ENCODE measurements at places on chromosomes 3 and 15. TPM values are rescaled to one million over a fixed set of nuclear protein-coding genes. Genes with fewer than 3 reads are reported as not detected.

GRCh38 chr15:69762373-69763148 lies 309.9 kb downstream of the RPLP1 start:
- no peaks in the 10 kb centered on the region for H3K36me3 ChIP-seq
- no peak for DNase-seq
- H3K4me1 ChIP-seq: peaks cover 20% of the 10 kb centered on the region
- H3K27me3 ChIP-seq: no peaks in the 10 kb centered on the region
- H3K27ac ChIP-seq: no peak overlapping the region

DNA sequence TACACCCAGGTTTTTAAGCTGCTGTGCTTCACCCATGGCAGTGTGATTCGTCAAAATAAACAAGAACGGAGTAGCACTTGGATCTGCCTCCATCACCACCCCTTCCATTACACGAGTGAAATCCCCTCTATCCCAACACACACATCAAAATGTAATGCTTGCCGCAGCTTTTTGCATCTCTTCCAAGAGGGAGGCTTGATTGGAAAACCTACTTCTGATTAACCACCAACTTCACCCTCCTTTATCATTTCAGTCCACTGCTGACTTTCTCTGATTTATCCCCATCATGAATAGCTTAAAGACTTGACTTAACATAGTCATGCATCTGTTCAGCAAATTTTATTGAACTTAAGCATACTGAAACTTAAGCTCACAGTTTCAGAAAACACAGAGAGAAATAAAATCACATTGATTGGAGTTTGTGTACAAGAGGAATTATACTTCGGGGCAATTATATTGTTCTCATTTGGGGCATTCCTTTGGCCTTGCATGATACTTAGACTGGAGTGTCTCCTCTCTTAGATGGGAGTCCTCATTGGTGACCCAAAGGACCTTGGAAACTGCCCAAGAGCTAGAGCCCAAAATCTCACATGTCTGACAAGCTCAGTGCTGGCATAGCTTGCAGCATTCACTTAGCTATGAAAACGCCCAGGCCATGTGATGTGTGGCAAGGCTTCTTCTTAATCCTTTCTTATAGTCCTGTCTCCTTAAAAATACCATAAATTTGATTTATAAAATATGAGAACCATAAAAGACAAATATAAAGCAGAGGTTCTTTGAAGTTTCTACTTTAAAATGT lies 124.3 kb upstream of the UMPS start:
- no peaks in the 10 kb centered on the region for H3K27me3 ChIP-seq
- H3K4me3 ChIP-seq: no peak overlapping the region
- no peak overlapping the region for H3K27ac ChIP-seq
- no peaks in the 10 kb centered on the region for H3K36me3 ChIP-seq

- no peaks in the 10 kb centered on the region for H3K4me1 ChIP-seq
- H3K27me3 ChIP-seq: peaks cover 6% of the 10 kb centered on the region
- no peak overlapping the region for H3K27ac ChIP-seq
Measured at GRCh38 chr3:25692341-25692740, 27.6 kb upstream of the TOP2B start.

DNA sequence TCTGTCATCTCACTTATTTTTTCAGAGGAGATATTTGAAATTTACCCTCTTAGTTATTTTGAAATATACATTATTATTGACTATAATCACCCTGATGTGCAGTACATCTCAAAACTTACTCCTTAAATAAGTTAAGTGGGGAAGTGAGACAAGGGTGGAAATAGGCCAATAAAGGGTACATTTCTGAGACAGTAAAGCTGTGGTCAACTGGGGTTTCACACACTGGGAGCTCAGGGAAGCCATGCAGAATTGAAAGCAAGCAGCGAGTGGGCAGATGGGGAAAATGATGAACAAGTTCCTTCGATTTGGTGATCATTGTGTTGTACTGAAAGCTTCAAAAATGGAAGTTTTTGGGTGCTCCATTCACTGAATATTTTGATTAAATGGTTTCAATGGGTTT lies 21.6 kb upstream of the MOBP start:
- no peak overlapping the region for H3K27ac ChIP-seq
- no peaks in the 10 kb centered on the region for H3K36me3 ChIP-seq
- H3K4me1 ChIP-seq: no peaks in the 10 kb centered on the region

DNA sequence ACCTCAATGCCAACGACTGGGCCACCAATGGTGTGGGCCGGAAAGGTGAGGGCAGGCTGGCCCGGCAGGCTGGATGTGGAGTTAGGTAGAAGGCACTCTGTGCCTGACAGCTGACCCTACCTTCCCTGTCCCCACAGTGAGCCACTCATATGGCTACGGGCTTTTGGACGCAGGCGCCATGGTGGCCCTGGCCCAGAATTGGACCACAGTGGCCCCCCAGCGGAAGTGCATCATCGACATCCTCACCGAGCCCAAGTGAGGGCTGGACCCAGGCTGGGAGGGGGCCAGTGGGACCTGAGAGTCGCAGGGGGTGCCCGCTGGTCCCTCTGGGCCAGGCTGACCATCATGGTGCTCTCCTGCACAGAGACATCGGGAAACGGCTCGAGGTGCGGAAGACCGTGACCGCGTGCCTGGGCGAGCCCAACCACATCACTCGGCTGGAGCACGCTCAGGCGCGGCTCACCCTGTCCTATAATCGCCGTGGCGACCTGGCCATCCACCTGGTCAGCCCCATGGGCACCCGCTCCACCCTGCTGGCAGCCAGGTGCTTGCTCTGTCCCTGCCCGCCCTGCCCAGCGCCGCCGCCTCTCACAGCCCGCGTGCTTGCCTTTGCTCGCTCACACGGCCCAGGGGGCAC lies 4.5 kb upstream of the FES start:
- H3K4me1 ChIP-seq: no peaks in the 10 kb centered on the region
- DNase-seq: no peak
- H3K27ac ChIP-seq: no peak overlapping the region
- no peaks in the 10 kb centered on the region for H3K27me3 ChIP-seq

DNA sequence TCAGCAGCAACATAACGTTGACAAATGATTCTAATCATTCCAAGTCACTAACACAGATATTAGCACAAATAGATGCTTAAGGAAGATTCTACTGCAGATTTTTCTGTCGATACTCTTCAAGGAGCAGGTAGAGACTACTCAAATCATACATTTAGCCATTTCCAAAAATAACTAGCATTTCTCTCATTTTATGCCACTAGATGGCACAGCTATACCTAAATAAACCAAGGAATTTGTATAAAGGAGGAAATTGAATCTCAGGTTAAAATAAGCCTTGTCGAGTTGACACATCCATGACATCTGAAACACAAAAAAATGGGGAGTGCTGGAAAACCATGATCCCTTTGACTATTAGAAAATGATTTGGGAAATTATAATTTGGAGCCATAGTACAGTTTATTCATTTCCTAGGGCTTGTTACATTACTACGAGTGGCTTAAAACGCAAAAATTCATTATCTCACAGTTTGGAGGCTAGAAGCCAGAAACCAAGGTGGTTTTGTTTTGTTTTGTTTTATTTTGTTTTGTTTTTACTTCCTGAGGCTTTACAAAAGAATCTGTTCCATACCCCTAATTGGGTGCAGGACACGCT lies 59.5 kb upstream of the STRIT1 start:
- H3K4me3 ChIP-seq: no peak overlapping the region
- H3K27ac ChIP-seq: no peak overlapping the region
- H3K36me3 ChIP-seq: no peaks in the 10 kb centered on the region
- H3K4me1 ChIP-seq: peaks cover 8% of the 10 kb centered on the region
- no peak for DNase-seq
- H3K27me3 ChIP-seq: no peaks in the 10 kb centered on the region

The LTK gene
- 0.16 TPM for total RNA-seq

DNA sequence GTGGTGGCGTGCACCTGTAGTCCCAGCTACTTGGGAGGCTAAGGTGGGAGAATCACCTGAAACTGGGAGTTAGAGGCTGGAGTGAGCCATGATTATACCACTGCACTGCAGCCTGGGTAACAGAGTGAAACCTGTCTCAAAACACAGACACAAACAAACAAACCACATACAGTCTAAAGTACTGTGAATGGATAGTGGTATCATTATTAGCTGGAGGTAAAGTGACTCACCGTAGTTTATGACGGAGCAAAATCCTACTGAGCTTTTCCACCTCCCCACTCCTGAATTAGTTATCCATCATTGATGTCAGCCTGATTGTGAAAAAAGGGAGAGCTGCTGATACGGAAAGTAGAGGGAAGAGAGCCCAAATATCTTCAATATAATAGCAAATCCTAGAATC lies 3.2 kb upstream of the CNOT10 start:
- no peaks in the 10 kb centered on the region for H3K27me3 ChIP-seq
- H3K36me3 ChIP-seq: no peaks in the 10 kb centered on the region
- DNase-seq: no peak
- no peak overlapping the region for H3K27ac ChIP-seq
- peaks cover 23% of the 10 kb centered on the region for H3K4me1 ChIP-seq

DNA sequence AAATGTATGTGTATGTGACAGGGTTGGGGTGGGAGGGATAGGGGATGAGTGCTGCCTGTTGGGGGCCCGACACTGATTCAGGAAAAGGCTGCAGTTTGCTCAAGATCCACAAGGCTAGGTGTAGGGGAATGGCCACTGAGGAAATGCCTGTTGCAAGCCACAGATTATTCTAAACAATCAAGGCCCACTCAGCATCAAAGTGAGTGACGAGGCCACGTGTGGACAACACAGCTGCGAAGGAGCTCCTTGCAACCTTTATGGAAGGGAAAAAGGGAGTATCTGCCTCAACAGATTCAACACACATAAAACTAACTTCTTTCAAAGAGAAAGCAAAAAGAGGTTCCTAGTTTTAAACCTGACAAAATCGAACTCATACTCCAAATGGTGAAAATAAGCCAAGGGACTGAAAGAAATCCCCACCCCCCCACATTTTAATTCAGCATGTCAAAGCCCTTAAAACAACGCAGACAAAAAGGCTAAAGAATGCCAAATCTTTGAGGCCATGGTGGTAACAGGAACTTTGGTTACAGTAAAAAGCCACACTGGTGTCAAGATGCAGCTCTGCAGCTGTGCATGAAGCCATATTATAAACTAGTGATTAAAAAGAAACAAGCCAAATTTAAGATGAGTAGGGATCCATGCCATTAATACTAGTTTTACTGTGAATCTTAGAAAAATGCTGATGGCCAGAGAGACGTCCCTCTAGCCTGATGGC lies 3.6 kb downstream of the POLG start:
- no peak for DNase-seq
- peaks cover 14% of the 10 kb centered on the region for H3K27me3 ChIP-seq
- peaks cover 23% of the 10 kb centered on the region for H3K36me3 ChIP-seq
- no peak overlapping the region for H3K27ac ChIP-seq

The AMOTL2 gene
- 55.6 TPM for total RNA-seq

The CLRN1 gene
- total RNA-seq: not detected

The BSN gene
- total RNA-seq: 6.5 TPM

GRCh38 chr3:25427942-25428788 lies at the start of gene RARB:
Gene RARB (plus strand): TSS chr3:25428263. CDS start chr3:25428732, 469 bp downstream.
- H3K4me1 ChIP-seq: peaks cover 49% of the 10 kb centered on the region
- H3K36me3 ChIP-seq: no peaks in the 10 kb centered on the region
- peak; percentile 42 for DNase-seq
- H3K4me3 ChIP-seq: peak within 1 kb of the TSS; percentile 89
- peaks cover 30% of the 10 kb centered on the region for H3K27me3 ChIP-seq

The ATP13A5 gene
- not detected for total RNA-seq

- H3K36me3 ChIP-seq: no peaks in the 10 kb centered on the region
- peak overlapping the region; percentile 82 for H3K27ac ChIP-seq
- DNase-seq: peak; percentile 45
- peaks cover 25% of the 10 kb centered on the region for H3K4me1 ChIP-seq
- H3K4me3 ChIP-seq: peak overlapping the region; percentile 95
Measured at GRCh38 chr3:53044711-53045517, 959 bp downstream of the SFMBT1 start.

- no peak overlapping the region for H3K4me3 ChIP-seq
- H3K27ac ChIP-seq: no peak overlapping the region
- DNase-seq: no peak
- H3K27me3 ChIP-seq: no peaks in the 10 kb centered on the region
- no peaks in the 10 kb centered on the region for H3K4me1 ChIP-seq
- peaks cover 2% of the 10 kb centered on the region for H3K36me3 ChIP-seq
Measured at GRCh38 chr15:35089551-35089950, 4.5 kb upstream of the NANOGP8 start.

GRCh38 chr3:117761703-117762620 lies 1052.4 kb downstream of the TUSC7 start:
- no peak overlapping the region for H3K27ac ChIP-seq
- H3K4me1 ChIP-seq: peaks cover 19% of the 10 kb centered on the region
- H3K27me3 ChIP-seq: no peaks in the 10 kb centered on the region
- H3K36me3 ChIP-seq: no peaks in the 10 kb centered on the region
- no peak for DNase-seq

All from neural crest cell (in vitro differentiated cells).